ENCODE measurements at places on chromosomes 5 and 9.

GRCh38 chr5:179115845-179116524 is 55.8 kb downstream of the ZNF354C start:
- no peak for DNase-seq

- peak; percentile 58 for DNase-seq
These were observed 89.5 kb downstream of the APBA1 start for GRCh38 chr9:69582544-69583297.

- no peak for DNase-seq
These were observed 51.5 kb upstream of the IQGAP2 start for GRCh38 chr5:76351577-76351976.

DNA sequence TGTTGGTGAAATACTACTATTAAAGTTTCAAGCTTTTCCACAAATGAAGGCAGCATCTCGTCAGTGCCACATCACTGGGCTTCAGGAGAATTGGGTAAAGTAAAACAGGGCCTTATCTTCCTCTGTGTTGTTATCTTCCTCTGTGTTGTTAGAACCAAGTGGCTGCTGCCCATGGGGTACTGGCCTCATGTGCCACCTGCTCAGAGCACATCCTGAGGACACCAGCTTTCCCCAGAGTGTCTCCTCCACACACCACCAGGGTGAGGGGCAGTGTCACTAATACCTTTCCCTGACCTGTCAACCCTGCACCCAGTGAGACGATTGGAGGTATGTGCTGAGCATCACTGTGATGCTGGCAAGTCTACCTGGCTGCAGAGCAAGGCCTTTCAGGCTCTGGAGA is 499.9 kb downstream of the SEMA5A start:
- DNase-seq = no peak

GRCh38 chr9:38350529-38350928 is 42.0 kb upstream of the ALDH1B1 start:
- no peak for DNase-seq

DNA sequence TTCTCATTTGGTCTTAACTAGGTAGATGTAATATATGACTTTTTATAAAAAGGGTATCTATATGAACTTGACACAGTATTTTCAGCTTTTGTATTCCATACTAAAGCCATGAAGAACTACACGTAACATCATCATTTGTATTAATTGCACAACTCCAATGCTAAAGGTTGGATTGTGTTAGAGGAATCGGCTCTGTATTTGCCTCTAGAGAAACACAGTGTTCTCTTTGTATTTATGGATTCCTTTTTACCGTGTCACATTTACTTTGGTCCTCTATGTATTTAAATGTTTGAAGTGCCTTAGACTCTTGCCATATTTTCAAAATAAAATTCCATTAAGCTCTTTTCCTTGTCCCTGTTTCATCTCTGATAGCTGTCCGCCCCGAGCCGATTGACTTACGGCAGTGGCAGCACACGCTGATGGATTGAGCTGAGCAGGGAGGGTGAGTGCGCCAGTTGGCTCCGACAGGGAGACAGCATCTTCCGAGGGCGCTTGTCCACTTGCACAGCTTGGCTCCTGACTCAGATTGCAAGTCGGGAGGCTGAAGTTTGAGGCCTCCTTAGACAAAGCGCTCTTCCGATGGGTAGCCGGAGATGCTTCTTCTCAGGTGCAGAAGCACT is 95.6 kb upstream of the DMRT1 start:
- DNase-seq = no peak

GRCh38 chr5:36528588-36528987 is 77.8 kb upstream of the SLC1A3 start:
- DNase-seq = no peak

GRCh38 chr5:73892806-73893205 is 266.8 kb downstream of the ARHGEF28 start:
- DNase-seq = no peak

GRCh38 chr9:119794836-119795235 is 425.6 kb upstream of the BRINP1 start:
- DNase-seq = no peak

- DNase-seq = no peak
These were observed 170.2 kb upstream of the NR3C1 start for GRCh38 chr5:143573568-143574170.

GRCh38 chr5:144913661-144914060 is 743.0 kb downstream of the KCTD16 start:
- DNase-seq = no peak

DNA sequence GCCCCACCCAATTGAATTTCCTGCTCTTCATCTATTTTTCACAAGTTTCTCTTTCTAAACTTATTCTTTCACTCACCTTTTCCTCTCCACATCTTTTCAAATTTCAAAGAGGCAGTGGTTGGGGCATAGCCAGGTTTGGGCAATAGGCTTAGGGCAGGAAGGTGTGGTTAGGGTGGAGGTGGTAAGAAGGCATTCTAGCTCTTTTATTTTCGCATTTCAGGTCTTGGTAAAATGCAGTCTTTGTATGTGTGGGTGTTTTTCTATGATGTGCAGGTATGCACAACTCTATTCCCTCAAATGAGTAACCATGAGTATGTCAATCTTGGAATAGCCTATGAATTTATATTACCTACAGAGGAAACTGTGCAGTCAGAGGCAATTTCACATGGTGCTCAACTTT is 129.8 kb upstream of the IFNE start:
- DNase-seq = no peak

DNA sequence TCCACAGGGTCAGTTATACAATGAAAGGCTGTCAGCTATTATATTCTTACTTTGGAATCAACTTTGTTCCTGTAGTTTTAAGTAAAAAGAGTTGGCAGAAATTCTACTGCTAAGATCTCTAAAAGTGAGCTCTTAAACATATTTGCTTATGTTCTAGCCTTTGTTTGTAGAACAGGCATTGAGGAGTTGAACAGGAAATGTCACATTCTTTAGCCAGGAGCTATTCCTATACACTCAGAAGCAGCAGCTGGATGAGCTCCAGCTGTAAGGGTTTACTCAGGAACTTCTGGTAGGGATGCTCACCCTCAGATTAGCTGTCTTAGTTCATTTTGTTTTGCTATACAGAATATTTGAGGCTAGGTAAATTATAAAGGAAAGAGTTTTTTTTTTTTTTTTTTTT is 22.4 kb upstream of the SPINK14 start:
- peak; percentile 91 for DNase-seq

- DNase-seq = no peak
These were observed 70.8 kb downstream of the HTR4 start for GRCh38 chr5:148583421-148583965.

DNA sequence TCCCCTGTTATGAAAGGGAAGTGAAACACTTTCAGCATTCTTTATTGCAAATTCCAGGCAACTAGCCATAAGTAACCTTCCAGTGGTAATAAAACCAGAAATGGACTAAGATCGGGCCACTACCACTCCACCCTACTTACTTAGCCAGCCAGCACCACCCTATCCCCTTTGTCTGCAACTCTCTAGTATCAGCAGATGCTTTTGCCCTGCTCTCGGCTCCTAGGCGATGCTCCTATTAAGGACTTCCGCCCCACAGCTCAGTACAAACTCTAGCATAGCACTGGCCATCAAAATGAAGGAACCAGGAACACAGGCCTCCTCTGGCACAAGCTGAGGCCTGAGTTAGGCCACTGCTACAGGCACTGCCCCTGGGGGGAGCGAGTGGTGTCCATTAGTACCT is 81.2 kb downstream of the GLDC start:
- peak; percentile 71 for DNase-seq

- peak; percentile 59 for DNase-seq
These were observed 11.6 kb downstream of the ERP44 start for GRCh38 chr9:100087218-100087617.

GRCh38 chr5:73748510-73749400 is 122.8 kb downstream of the ARHGEF28 start:
- peak; percentile 48 for DNase-seq

GRCh38 chr5:142862594-142862993 is 92.4 kb downstream of the ARHGAP26 start:
- no peak for DNase-seq

GRCh38 chr9:1550636-1551035 is 464.5 kb upstream of the SMARCA2 start:
- DNase-seq = no peak

DNA sequence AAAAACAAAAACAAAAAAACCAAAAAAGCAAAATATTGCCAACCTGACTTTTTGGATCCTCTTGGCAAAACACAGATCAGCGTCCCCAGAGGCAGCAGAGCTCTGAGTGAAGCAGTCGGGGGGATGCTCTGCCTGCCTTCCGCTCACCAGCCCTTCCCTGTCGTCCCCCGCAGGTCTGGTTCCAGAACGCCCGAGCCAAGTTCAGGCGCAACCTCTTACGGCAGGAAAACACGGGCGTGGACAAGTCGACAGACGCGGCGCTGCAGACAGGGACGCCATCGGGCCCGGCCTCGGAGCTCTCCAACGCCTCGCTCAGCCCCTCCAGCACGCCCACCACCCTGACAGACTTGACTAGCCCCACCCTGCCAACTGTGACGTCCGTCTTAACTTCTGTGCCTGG is 20.7 kb downstream of the LHX2 start:
- no peak for DNase-seq

DNA sequence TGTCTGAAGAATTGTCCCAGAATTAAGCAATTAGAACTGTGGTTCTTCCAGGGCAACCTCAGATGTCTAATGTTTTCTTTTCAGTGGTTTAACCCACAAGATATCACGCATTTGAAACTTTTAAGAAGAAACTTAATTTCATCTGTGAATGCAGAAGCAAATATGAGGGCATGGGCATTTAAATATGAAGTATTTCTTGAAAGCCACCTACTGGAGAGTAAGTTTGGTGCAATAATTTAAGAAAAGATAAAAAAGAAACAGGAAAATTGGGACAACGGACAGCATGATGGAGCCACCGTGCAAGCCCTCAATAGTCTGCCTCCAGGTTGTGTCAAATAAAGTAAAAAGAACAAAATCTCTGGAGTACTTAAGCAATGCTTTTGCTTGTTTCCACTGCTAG is 1.2 kb upstream of the CAPSL start:
- no peak for DNase-seq

DNA sequence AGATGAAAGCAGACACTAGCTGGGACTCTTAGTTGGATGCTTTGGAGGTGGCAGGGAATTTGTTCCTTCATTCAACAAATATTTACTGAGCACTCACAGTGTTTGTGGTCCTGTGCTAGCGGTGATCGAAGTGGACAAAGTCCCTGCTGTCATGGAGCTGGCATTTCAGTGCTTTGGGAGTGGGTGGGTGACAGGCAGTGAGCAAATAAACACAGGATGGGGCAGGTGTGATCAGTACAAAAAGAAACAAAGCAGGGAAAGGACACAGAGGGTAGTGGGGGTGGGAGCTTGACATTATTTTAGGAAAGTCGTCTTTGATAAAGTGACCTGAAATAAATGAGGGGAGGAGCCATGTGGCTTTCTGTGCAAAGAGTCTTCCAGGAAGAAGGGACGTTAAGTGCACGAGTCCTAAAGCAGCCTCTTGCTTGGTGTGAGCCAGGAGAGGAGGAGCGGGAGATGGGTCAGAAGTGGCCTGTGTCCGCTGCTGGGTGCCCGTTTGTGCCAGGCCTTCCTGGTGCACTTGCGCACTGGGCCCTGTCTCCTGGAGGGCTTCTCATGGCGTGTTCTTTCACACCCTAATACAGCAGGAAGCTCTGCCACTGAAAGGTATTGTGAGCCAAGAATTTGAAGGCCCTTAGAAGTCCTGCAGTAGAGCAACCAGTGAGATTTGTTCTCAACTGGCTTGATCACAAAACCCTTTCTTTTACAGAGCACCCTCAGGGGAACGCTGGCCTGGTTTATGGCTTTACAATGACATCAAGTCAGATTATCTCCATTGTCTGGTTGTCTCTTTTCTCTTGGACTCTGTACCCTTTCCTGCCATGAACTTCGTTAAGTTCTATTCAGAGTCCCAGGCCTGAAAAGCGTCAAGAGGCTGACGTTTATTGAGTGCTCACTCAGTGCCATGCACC is 14.8 kb downstream of the NDST1 start:
- no peak for DNase-seq

DNA sequence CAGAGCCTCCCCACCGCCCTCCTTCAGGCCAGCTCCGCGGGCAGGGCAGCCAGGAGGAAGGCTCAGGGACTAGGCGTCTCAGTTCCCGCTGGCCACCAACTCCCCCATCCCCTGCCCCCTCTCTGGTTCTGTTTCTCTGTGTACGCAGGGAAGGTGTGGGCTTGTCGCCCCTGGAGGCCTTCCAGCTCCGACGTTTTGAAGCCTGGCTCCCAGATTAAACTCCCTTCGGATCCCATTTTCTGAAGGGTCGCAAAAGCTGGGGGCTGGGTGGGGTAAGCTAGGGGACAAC is 346 bp downstream of the ATOX1 start:
- DNase-seq = no peak

- DNase-seq = no peak
These were observed 521.9 kb downstream of the DTWD2 start for GRCh38 chr5:118466418-118466817.

GRCh38 chr5:145976431-145977155 is 40.2 kb downstream of the SH3RF2 start:
- peak; percentile 40 for DNase-seq

- DNase-seq = no peak
These were observed 32.9 kb downstream of the CPEB4 start for GRCh38 chr5:173920866-173921555.

DNA sequence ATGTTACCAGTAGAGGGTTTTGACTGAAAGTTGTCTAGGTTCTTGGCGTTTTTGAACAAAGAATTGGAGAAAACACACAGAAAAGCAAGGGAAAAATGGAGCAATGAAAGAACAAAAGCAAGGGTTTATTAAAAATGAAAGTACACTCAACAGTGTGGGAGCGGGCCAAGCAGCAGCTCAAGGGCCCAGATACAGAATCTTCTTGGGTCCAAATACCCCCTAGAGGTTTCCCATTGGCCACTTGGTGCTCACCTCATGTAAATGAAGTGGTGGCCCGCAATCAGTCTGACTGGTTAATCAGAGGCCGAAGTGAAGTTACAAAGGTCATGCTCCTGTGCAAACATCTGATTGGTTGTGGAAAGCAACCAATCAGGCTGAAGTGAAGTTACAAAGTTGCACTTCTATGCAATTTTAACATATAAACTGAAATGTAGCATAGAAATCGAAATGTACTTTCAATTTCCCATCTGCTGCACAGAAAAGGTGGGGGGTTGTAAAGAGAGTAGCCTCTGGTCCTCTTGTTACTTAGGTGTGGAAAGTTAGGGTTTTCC is 1.9 kb upstream of the GM2A start:
- no peak for DNase-seq

DNA sequence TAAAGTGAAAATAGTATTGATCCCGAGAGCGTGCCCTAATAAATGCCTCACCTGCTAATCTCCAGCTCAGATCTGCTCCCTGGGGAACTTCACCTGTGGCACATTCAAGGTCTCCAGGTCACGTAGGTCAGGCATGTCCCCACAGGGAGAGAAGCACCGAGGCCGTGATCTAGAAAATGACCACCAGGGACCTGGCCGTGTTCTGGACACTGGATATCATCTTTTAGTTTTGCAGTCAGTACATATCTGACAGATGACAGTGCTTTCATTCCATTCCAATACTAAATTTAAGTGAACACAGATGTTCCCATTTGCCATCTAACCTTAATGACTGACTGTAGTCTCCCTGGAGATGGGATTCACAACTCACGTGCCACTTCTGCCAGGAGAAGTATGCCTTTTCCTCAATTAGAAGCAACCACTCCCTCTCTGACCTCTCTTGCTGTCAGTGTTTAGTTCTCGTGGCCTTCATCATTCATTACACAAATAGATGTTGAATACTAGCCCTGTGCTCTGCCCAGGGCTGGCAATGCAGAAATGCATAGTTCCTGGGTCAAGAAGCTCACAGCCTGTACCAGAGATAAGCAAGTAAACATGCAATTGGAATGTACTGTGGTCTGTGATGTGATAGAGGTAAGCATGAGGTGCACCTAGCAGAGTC is 276.5 kb downstream of the NTRK2 start:
- no peak for DNase-seq

All from pulmonary artery endothelial cell (primary cell).